ENCODE measurements at places on chromosomes 6 and 20.

GRCh38 chr6:12923644-12924235 lies 207.2 kb downstream of the PHACTR1 start:
- DNase-seq: no peak
- no peaks in the 10 kb centered on the region for H3K27me3 ChIP-seq
- H3K36me3 ChIP-seq: no peaks in the 10 kb centered on the region
- no peak overlapping the region for H3K27ac ChIP-seq

GRCh38 chr6:73802366-73802765 lies 106.4 kb downstream of the CD109 start:
- no peaks in the 10 kb centered on the region for H3K4me1 ChIP-seq
- no peak overlapping the region for H3K27ac ChIP-seq
- H3K27me3 ChIP-seq: no peaks in the 10 kb centered on the region
- H3K4me3 ChIP-seq: no peak overlapping the region
- H3K36me3 ChIP-seq: no peaks in the 10 kb centered on the region

DNA sequence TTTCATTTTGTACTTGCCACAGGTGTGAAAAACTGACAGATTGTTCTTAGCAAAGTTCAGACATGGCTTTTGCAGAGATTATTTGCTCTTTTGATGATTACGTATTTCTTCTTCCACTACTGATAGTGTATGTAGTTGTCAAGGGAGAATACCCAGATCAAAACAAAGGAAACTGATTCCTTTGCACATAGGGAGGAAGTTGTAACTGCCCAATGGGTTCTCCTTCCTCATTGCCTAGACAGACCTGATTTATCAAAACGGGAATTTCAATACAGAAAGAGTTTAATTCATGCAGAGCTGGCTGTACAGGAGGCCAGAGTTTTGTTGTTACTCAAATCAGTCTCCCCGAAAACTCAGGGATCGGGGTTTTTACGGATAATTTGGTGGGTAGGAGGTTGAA lies 214.7 kb downstream of the BCAS1 start:
- DNase-seq: no peak
- H3K36me3 ChIP-seq: no peaks in the 10 kb centered on the region
- no peak overlapping the region for H3K4me3 ChIP-seq
- no peaks in the 10 kb centered on the region for H3K4me1 ChIP-seq
- peak overlapping the region; percentile 5 for H3K27ac ChIP-seq

DNA sequence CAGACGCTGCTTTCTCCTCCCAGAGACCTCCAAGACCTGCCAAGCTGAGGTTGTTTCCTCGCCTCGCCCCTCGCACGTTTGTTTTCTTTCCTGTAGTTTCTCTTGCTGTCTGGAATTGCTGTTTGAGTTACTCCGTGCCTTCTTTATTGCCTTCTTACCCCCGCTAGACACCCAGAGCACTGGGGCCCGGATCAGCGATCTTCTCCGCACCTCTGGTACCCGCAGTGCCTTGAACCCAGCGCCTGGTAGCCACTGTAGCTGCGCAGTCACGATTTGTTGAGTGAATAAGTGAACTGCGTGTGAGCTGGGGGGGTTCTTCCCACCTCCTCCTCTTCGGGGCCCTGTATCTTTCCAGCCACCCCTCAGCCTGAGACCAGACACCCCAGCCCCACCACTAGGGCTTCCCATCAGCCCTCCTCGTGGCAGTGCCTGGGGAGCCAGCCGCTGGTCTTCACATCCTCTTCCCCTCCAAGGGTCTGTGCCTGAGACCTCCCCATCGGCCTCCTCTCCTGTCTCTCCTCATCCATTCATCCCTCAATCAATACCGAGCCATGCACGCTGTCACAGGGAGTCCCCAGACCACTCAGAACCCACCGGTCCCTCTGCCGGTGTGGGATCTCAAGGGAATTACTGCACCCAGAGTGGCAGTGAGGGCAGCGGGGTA lies 849 bp upstream of the BMP7 start:
- H3K27ac ChIP-seq: no peak overlapping the region
- no peak overlapping the region for H3K4me3 ChIP-seq
- DNase-seq: no peak
- H3K27me3 ChIP-seq: peaks cover 44% of the 10 kb centered on the region

- DNase-seq: no peak
- H3K27ac ChIP-seq: no peak overlapping the region
- H3K36me3 ChIP-seq: no peaks in the 10 kb centered on the region
- no peaks in the 10 kb centered on the region for H3K27me3 ChIP-seq
Measured at GRCh38 chr20:53806683-53807401, 213.2 kb upstream of the ZNF217 start.

DNA sequence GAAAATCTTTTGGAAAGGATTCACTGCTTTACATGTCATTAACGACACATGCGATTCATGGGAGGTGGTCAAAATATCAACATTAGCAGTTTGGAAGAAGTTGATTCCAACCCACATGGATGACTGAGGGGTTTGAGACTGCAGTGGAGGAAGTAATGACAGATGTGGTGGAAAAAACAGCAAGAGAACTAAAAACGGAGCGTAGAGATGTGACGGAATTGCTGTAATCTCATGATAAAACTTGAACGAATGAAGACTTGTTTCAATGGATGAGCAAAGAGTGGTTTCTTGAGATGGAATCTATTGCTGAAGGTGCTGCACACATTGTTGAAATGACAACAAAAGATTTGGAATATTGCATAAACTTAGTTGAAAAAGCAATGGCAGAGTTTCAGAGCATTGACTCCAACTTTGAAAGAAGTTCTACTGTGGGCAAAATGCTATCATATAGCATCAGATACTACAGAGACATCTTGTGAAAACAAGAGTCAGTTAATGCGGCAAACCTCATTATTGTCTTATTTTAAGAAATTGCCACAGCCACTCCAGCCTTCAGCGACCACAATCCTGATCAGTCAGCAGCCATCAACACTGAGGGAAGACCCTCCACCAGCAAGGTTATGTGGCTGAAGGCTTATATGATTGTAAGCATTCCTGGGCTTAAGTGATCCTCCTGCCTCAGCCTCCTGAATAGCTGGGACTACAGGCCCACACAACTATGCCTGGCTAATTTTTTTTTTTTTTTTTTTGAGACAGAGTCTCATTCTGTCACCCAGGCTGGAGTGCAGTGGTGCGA lies 19.2 kb downstream of the SRSF3 start:
- H3K27me3 ChIP-seq: no peaks in the 10 kb centered on the region
- H3K4me1 ChIP-seq: peaks cover 47% of the 10 kb centered on the region
- peaks cover 66% of the 10 kb centered on the region for H3K36me3 ChIP-seq
- no peak overlapping the region for H3K4me3 ChIP-seq

- H3K27me3 ChIP-seq: no peaks in the 10 kb centered on the region
- DNase-seq: no peak
Measured at GRCh38 chr6:133965817-133966360, 12.9 kb downstream of the TBPL1 start.

DNA sequence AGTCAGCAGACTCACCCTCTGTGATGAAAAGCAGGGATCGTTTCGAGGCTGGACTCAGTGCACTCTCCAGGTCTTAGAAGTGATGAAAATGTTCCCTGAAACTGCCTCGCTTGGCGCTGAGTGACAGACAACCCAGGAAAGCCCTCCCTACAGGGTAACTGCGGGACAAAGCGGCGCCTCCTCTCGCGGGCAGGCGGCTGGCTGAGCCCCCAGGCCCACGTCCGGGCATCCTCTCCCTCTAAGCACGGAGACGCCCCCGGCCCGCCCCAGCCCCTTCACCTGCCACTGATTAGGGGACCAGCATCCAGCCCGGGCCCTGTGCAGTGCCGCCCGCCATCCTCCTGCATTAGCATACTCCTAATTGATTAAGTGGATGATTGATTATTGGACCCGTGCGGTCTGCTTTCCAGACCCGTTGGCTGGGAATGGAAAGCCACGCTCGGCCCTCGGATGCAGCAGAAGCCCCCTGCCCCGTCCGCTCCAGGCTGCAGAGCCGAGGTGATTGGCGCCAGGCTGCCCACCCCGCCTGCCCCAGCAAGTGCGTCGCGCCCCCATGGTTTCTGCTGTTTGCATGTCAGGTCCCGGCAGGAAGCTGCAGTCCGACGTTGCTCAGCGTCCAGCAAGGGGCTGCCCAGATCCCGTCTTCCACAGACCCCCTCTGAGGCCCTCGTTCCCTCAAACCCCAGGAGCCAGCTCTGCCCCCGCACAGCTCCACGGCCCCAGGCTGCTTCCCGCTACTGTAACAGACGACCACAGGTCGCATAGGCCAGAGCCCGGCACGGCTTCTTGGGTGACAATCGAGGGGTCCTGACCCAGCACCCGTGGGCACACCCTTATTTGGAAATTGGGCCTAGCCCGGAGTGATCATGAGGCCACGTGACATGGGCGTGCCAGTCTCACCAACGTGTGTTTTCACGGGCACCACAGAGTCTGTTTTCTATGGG lies 131.6 kb downstream of the DLL1 start:
- DNase-seq: no peak
- H3K4me3 ChIP-seq: no peak overlapping the region
- no peak overlapping the region for H3K27ac ChIP-seq
- H3K27me3 ChIP-seq: no peaks in the 10 kb centered on the region
- H3K4me1 ChIP-seq: no peaks in the 10 kb centered on the region
- H3K36me3 ChIP-seq: no peaks in the 10 kb centered on the region

DNA sequence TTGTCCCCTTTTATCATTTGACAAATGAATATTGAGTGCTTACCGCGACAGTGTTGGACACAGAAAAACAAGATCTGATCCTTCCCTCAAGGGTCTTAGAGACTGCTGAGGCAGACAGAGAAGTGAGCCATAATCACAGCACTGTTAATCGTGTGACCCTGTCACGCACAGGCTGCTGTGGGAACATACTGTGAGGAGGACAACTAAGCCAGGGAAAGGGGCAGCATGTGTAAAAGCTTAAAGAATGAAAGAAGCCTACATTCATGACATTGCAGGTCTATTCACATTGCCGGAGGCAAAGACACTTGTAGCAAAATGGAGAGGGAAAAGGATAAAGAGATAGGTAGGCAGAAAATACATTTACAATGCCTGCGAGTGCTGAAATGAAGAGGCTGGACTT lies 32.7 kb downstream of the TRDN start:
- H3K27ac ChIP-seq: no peak overlapping the region
- H3K4me1 ChIP-seq: no peaks in the 10 kb centered on the region

- no peak for DNase-seq
- no peak overlapping the region for H3K27ac ChIP-seq
- no peaks in the 10 kb centered on the region for H3K36me3 ChIP-seq
Measured at GRCh38 chr20:34220561-34220960, 20.7 kb upstream of the ASIP start.

DNA sequence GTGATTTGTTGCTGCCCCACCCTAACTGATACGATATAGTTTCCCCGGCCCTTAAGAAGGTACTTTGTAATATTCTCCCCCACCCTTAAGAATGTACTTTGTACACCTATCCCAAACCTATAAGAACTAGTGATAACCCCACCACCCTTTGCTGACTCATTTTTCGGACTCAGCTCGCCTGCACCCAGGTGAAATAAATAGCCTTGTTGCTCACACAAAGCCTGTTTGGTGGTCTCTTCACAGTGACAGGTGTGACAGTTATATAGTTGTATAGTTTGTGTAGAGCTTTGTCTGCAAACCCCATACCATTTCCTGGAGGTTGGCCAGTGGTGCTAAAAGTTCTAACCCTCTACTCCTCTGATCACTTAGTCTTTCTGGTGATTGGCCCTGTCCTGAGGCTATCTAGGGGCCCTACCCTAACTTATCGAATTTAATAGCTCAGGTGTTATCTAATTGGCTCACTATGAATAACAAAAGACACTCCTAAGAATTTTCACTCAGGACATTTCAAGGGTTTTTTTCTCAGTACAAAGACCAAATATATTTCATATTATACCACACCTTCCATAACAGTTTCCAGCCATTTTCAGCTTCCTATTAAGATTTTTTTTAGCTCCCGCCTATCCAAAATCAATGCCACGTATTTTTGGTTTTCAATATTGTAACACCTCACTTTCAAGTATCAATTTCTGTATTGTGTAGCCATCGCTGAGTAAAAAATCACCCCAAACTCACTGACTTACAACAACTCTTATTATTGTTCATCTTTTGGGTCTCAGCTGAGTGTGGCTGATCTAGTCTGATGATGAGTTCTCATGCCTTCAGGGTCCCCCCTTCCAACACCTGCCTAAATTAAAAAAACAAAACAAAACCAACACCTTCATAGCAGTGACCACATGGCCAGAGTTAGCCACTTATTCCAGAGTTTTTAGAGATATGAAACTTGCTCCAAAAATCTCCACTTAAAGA lies 9.8 kb upstream of the BTN1A1 start:
- no peak overlapping the region for H3K27ac ChIP-seq
- H3K27me3 ChIP-seq: no peaks in the 10 kb centered on the region
- H3K4me3 ChIP-seq: no peak overlapping the region

DNA sequence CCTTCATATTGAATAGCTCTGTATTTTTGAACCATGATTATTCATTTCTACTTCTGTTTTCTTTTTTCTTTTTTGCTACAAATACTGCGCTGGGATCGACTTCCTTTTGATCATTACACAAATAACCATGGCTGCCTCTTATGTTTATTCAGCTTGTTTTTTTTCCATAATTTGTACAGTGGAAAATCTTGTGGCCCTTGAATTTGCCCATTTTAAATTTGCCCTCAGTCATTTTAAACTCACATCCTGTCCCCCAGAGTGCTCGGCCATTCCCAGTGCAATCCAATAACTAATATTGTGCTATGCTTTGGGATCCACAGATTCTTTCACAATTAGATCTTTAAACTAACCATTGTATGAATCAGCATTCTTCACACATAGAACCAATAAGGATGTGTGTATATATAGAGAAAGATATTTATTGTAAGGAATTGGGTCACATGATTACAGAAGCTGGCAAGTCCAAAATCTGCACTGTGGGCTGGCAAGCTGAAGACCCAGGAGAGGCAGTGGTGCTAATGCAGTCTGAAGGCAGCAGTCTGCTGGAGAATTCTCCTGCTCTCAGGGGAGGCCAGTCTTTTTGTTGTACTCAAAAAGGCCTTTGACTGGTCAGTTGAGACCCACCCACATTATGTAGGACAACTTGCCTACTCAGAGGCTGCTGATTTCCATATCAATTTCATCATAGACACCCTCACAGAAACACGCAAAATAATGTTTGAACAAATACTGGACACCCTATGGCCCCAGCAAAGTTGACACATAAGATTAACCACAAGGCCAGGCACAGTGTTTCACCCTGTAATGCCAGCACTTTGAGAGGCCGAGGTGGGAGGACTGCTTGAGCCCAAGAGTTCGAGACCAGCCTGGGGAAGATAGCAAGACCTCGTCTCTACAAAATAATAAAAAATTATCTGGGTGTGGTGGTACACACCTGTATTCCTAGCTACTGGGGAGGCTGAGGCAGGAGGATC lies 147.1 kb downstream of the MTHFD1L start:
- H3K27ac ChIP-seq: no peak overlapping the region
- no peak overlapping the region for H3K4me3 ChIP-seq
- peaks cover 19% of the 10 kb centered on the region for H3K36me3 ChIP-seq
- no peak for DNase-seq
- no peaks in the 10 kb centered on the region for H3K27me3 ChIP-seq
- peaks cover 6% of the 10 kb centered on the region for H3K4me1 ChIP-seq

- H3K27ac ChIP-seq: no peak overlapping the region
- H3K4me3 ChIP-seq: no peak overlapping the region
- H3K4me1 ChIP-seq: no peaks in the 10 kb centered on the region
- H3K27me3 ChIP-seq: no peaks in the 10 kb centered on the region
- H3K36me3 ChIP-seq: no peaks in the 10 kb centered on the region
Measured at GRCh38 chr6:1873781-1874180, 264.1 kb downstream of the FOXC1 start.

Measured in left lung (tissue), 14 donors.